ENCODE measurements at places on chromosomes 13 and 19.

DNA sequence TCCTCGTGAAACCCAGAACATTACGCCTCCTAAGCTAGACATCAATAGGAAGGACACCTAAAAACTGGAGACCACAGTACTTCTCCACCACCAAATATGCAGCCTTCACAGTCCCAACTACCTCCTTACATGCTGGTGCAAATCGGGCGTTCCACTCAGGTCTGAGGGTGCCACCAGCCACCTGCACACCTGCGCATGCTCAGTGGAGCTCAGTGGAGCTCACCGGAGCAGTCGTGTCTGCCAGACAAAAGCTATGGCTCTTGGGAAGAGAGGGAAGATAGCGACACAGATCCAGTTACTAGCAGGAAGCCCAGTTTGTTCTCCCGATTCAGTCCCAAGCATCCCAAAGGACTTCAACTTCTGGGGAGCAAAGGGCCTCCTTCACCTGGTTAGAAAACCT lies 237.1 kb downstream of the TSHZ3 start:
- no peak for DNase-seq

- DNase-seq = no peak
Observed at GRCh38 chr13:46521921-46522747, 30.8 kb upstream of the LRCH1 start.

- no peak for DNase-seq
Observed at GRCh38 chr13:112746044-112746443, 56.2 kb downstream of the ATP11A start.

DNA sequence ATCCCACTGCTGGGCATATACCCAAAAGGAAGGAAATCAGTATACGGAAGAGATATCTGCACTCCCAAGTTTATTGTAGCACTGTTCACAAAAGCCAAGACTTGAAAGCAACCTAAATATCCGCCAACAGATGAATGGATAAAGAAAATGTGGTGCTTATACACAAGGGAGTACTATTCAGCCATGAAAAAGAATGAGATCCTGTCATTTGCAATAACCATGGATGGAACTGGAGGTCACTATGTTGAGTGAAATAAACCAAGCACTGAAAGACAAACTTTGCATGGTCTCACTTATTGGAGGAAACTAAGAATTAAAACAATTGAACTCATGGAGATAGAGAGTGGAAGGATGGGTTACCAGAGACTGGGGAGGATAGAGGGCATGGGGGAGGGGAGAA lies 6.5 kb upstream of the SIGLEC14 start:
- DNase-seq = no peak

DNA sequence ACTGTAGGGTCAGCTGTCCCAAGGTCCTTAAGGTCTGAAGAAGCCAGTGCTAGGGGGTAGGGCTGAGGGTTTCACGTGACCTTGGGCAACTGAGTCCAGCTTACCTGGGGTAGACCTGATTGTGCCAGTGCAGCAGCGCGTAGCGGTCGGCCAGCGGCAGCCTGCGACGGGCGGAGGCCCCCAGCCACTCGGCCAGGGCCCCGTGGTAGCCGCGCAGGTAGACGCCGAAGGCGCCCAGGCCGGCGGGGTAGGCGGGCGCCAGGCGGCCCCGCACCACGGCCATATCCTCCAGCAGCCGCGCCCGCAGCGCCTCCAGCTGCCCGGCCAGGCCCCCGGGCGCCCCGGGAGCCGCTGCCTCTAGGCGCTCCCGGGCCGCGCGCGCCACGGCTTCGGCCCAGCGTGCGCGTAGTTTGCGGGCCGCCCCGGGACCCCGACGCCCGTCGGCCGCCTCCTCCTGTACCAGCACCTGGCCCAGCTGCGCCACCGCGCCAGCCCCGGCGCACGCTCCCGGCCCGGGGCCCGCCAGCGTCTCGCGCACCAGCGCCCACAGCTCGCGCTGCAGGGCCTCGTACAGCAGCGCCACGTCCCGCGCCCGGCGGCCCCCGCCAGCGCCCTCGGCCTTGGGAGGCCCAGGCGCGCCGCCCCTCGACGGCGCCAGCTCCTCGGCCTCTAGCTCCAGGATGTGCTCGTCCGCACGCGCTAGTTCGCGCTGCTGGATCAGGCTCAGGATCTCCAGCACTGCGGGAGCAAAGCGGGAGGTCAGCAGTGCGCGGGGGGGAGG lies 10.9 kb downstream of the EXOC3L2 start:
- DNase-seq = no peak

DNA sequence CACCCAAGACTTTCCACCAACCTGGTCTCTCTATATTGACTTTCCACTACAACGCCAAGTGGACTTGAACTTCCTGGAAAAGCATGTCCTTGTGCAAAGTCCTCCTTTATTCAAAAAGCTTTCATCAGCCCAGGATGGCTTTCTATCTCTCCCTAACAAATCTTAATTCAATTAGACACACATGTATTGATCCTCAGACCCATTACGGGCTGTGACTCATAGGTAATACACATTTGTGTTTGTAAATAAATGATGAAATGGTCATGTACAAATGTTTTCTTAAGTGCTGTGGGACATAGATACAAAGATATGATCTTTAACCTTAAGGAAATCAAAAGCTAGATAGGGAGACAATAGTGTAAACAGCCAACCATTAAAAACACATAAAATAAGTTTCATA lies 1189.7 kb downstream of the EFNB2 start:
- DNase-seq = no peak

DNA sequence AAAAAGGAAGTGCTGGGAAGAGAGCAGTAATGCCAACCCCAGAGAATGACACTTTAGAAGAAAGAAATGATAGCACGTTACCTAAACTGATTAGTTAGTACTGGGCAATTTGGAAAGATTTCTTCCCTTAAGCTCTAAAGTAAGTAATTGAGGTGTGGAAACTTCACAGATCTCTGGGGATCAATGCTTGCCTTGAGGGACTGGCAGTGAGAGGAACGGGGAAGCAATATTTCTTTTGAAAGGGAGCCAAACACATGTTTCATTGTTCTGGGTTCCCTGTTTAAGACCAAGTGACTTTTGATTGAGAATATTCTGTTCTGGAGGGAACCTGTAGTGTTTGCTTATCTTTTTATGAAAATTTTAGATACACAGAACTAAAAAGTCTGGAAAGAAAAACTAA lies 190.5 kb downstream of the NDFIP2 start:
- no peak for DNase-seq

- no peak for DNase-seq
Observed at GRCh38 chr19:39321117-39321831, 611 bp upstream of the LRFN1 start.

- DNase-seq = no peak
Observed at GRCh38 chr19:31347828-31348392, 1.3 kb downstream of the TSHZ3 start.

DNA sequence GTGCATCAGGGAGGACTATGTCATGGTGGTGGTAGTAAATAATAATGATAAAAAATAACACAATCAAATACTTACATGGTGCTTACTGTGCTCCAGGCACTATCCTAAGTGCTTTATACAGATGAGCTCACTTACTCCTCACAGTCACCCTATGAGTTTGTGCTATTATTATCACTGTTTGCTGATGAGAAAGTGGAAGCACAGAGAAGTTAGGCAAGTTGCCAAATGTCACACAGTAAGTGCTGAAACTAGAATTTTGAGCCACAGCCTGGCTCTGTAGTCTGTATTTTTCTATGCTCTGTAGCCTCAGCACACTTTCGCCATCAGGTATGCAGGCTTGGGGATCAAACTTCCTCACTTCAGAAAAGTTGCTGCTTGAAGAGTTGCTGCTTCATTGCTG lies 46.6 kb downstream of the HTR2A start:
- DNase-seq = no peak

- no peak for DNase-seq
Observed at GRCh38 chr13:73715114-73715910, 418.9 kb downstream of the KLF12 start.

GRCh38 chr13:46620029-46620428 lies 67.1 kb downstream of the LRCH1 start:
- DNase-seq = no peak

DNA sequence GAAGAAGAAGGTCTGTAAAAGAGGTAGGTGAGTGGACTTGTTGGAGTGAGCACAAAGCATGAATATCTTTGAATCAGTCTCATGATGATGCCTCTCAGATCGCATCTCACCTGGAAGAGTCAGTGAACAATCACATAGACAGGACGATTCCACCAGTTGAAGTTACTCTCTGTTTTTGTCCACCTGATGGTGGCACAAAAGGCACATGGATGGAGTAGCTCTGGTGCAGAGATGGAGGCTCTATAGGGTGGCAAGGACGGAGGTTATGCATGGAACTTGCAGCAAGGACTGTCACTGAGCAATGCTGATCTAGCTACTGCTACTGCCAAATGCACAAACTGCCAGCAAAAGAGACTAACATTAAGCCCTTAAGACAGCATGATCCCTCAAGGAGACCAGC lies 10.3 kb upstream of the MYCBP2 start:
- no peak for DNase-seq

- DNase-seq = no peak
Observed at GRCh38 chr19:50669302-50670101, 20.3 kb downstream of the C19orf81 start.

DNA sequence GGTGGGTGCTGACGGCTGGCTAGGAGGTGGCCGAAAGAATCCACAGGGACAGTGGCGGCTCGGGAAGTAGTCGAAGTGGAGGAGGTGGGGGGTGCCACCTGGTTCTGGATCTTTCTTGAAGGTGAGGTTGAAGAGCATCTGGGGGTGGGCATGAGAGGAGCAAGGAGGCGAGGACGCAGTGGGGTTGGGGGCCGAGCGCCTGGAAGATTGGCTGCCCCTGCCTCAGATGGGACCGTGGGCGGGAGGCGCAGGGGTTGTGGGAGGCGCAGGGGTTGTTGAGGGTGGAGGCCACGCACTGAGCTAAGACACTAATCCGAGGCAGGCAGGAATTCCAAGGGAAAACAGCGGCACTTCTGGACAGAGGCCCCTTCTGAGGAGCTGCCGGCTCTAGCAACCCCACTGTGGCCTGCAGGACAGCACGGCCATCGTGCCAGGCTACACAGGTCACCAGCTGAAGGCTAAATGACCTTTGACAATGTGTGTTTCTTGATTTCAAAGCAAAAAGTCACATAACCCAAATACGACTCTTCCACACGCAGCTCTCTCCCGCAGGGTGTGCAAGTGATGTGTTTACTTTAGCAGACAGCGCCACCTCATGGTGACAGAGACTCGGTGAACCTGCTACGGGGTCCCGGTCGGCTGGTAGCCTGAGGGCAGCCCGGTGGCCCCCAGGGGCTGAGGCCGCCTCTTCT lies 44.1 kb upstream of the RANBP3 start:
- DNase-seq = no peak

- no peak for DNase-seq
Observed at GRCh38 chr13:112933649-112934048, 35.4 kb upstream of the MCF2L start.

- DNase-seq = no peak
Observed at GRCh38 chr13:27534108-27534980, 84.0 kb upstream of the MTIF3 start.

- DNase-seq = no peak
Observed at GRCh38 chr13:50521006-50521830, 322.3 kb downstream of the DLEU7 start.

DNA sequence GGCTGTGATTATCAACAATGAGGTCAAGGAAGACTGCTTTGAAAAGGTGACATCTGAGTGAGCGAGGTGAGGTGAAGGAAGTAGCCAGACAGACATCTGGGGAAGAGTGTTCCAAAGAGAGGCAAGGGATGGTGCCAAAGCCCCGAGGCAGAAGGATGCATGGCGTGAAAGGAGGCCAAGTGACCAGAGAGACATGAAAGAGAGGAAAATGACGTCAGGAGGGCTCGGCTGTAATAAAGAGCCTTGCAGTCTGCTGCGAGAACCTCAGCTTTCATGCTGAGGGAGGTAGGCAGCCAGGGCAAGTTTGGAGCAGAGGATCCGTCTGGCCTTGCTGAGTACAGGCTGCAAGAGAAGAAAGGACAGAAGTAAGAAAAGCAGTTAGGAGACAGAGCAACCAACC lies 50.8 kb downstream of the FOXO1 start:
- DNase-seq = no peak

- DNase-seq = no peak
Observed at GRCh38 chr19:525857-526419, 5.6 kb upstream of the CDC34 start.

DNA sequence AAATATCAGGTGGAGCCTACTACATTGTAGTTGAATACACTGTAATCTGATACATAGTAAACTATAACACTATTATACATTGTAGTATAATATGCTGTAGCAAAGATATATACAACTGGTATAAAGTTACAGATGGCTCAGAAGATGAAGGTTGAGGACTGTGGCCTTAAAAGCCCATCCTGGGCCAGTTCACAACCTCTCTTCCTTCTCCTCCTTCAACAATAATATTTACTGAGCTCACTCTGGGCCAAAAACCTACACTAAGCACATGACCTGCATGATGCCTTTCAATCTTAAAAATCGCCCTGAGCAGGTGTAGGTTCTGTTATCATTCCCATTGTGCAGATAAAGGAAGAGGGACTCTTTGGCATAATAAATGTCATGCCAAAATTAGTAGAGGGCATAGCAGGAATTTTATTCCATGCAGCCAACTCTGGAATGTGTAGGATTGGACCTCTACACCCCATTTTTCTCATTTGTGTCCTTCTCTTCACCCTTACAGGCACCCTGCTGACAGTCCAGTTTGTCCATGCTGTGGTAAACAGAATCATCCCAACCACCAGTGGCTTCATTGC lies 14.6 kb upstream of the SIN3B start:
- no peak for DNase-seq

- no peak for DNase-seq
Observed at GRCh38 chr19:18421371-18421959, 2.3 kb downstream of the SSBP4 start.

DNA sequence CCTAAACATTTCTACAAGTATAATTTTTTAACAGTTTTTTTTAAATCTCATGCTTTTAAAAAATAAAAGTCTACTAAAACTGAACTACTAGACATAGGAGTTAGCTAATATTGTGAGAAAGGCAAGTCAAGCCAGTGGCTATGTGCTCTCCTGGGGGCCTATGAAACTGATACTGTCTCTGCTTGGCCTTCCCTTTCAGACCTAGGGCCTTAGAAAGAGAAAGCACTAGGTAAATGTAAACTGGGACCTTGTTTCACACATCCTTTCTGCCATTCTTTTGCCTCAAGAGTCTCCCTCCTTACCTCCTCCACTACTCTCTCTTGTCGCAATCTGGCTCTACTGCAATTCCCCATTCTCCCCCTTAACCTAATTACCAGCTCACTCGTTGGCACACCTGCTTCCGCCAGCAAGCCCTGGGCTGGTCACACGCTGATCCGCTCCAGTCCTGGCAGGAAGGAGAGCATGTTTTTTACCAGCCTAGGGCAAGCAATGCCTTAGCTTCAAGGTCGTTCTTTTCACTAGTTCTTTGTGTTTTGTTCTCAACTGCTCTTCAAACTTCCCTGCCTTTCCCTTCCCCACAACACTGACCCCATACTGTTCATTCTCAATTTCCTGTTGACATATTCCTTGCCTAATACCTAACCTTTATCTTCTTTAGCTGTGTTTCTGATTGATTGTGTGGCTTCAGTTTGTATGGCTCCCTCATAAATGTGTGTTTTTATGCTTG lies 23.1 kb downstream of the TBC1D4 start:
- no peak for DNase-seq

Measured in esophagus squamous epithelium (tissue), 5 donors.